Activated CD4-positive, alpha-beta T cell treated with anti-CD3 and anti-CD28 coated beads for 36 hours (primary cell): ENCODE measurements at places on chromosomes 11 and 22. TPM values are rescaled to one million over a fixed set of nuclear protein-coding genes. Genes with fewer than 3 reads are reported as not detected.

DNA sequence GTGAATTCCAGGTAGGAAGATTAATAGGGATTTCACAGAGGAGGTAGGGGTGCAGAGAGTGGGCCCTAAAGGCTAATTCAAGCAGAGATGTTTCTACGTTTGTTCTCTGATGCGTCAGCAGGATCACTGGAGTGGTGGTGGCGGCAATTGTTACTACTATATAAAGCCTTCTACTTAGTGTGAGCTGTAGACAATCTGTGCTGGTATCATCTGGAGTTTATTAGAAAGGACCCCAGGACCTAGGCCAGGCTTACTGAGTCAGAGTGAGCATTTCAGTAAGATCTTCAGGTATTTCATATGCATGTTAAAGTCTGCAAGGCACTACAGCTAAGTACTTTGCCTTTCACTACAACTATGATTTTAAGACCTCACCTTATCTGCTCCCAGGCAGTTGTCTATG lies 59.5 kb downstream of the USP35 start:
- no peaks in the 10 kb centered on the region for H3K27me3 ChIP-seq
- H3K27ac ChIP-seq = no peak overlapping the region
- H3K4me1 ChIP-seq = peaks cover 12% of the 10 kb centered on the region

The ZNF215 gene
- 3.6 TPM for total RNA-seq

DNA sequence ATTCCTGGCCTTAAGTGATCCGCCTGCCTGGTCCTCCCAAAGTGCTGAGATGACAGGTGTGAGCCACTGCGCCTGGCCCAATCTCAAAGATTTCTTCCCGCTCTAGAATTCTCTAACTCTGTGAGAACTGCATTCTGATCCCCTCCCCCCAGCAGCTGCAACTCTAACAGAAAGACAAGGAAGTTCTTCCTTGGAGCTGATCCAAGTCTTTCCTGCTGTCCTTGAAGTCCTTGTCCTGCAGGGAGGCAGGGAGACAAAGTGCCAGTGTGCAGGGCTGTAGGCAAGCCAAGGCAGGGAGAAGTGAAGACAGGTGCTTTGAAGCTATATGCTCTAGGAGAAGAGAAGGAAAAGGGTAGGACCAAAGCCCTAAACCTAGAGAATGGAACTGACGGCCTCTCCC lies 9.5 kb upstream of the GGA1 start:
- H3K36me3 ChIP-seq = no peaks in the 10 kb centered on the region
- no peak overlapping the region for H3K4me3 ChIP-seq
- no peak for DNase-seq
- H3K4me1 ChIP-seq = peaks cover 7% of the 10 kb centered on the region
- H3K27me3 ChIP-seq = no peaks in the 10 kb centered on the region

- no peak for DNase-seq
- H3K27ac ChIP-seq = no peak overlapping the region
- no peaks in the 10 kb centered on the region for H3K4me1 ChIP-seq
These were observed 1.0 kb upstream of the EPS8L2 start for GRCh38 chr11:704781-705645.

The TAF1D gene
- total RNA-seq = 355 TPM

- H3K27me3 ChIP-seq = no peaks in the 10 kb centered on the region
- H3K27ac ChIP-seq = no peak overlapping the region
- H3K4me1 ChIP-seq = no peaks in the 10 kb centered on the region
- no peak overlapping the region for H3K4me3 ChIP-seq
- no peaks in the 10 kb centered on the region for H3K36me3 ChIP-seq
- no peak for DNase-seq
These were observed 25.4 kb upstream of the MUC5B start for GRCh38 chr11:1197431-1197885.

The RAG1 gene
- 0.37 TPM for total RNA-seq

The TBCEL gene
- total RNA-seq = 8.2 TPM

DNA sequence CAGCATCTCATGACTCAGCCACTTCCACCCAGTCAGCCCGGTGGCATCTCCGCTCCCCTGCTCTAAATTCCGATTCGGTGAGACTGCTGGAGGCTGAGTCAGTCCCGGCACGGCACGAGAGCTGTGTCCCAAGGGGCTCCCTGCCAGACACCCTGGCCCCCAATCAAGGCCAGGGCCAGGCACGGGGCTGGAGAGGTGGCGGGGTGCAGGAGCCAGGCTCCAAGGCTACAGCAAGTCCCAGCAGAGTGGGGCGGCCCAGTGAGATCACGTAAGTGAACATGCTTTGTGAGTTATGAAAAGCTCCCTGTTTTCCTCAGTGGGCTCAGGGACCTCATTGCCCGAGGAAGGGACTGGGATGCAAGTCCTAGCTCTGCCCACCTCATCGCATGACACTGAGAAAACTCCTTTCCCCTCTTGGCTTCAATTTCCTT lies 3.0 kb downstream of the C11orf68 start:
- no peak overlapping the region for H3K4me3 ChIP-seq
- H3K36me3 ChIP-seq = peaks cover 2% of the 10 kb centered on the region
- H3K27ac ChIP-seq = no peak overlapping the region
- peak; percentile 38 for DNase-seq
- H3K27me3 ChIP-seq = peaks cover 2% of the 10 kb centered on the region

- H3K36me3 ChIP-seq = no peaks in the 10 kb centered on the region
- H3K27me3 ChIP-seq = peaks cover 13% of the 10 kb centered on the region
- H3K4me1 ChIP-seq = no peaks in the 10 kb centered on the region
- H3K27ac ChIP-seq = no peak overlapping the region
These were observed 74.4 kb upstream of the NTM start for GRCh38 chr11:131295986-131296385.

GRCh38 chr11:109522116-109522755 lies 100.2 kb downstream of the C11orf87 start:
- DNase-seq = no peak
- H3K27ac ChIP-seq = no peak overlapping the region
- H3K4me3 ChIP-seq = no peak overlapping the region

The KRTAP5-9 gene
- 0.21 TPM for total RNA-seq

DNA sequence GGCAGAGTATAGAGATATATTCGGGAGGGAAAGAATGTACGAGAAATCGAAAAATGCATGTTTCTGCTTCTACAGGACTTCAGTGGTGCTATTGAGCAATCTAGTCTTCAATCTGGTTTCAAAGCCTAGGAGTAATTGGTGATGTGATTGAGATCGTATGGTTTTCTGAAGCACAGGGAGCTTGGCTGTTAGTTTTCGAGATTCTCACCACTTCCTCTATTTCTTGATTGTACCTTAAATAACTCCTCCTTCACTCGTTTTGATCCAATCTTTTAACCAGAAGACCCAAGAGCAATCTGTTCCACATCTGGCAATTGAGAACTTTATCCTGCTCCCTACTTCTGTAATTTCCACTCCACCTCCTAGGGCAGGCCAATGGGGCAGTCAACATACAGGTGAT lies 518 bp downstream of the CCDC179 start:
- H3K27ac ChIP-seq = no peak overlapping the region
- no peak for DNase-seq
- H3K36me3 ChIP-seq = no peaks in the 10 kb centered on the region
- H3K4me3 ChIP-seq = no peak overlapping the region
- H3K27me3 ChIP-seq = no peaks in the 10 kb centered on the region

DNA sequence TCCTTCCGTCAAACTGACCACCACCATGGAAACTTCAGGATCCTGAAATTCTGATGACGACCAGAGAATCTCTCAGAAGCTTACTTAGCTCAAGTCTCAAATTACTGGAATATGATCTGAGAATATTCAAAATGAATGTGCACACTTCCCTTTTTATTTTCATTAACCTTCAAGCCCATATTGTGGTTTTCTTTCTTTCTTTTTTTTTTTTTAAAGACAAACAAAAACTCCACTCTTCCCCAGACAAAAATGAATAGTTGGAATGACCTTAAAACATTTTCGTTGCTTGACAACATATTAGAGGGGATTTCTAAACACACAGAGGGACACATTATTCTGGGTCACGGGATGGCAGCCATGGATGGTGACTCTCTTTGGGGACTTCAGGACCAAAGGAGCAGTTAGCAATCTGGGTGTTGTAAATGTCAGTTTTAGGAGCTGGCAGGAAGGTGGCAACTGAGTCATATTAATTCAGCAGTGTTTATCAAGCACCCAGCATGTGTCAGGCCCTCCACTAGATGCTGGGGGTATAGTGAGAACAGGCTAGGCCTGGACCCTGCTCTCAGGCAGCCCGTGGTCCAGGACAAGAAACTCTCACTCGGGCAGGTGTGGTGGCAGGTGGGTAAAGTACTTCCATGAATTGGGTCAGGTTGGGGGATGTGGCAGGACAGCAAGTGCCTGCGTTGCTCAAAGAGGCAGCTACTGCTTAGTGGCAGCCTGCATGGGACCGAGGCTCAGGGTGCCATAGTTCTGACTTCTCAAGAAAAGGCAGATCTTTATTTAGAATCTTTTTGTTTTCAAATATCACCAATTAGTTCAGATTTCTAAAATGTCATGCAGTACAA lies 126.1 kb downstream of the HIPK3 start:
- H3K36me3 ChIP-seq = no peaks in the 10 kb centered on the region
- no peaks in the 10 kb centered on the region for H3K4me1 ChIP-seq
- DNase-seq = no peak
- no peak overlapping the region for H3K4me3 ChIP-seq
- H3K27ac ChIP-seq = no peak overlapping the region

The CCDC157 gene
- total RNA-seq = 3.7 TPM
